EH (cell line): ENCODE measurements at places on chromosomes 11 and 22.

GRCh38 chr11:67354075-67355022, 1.0 kb upstream of the POLD4 start:
- DNase-seq = peak; percentile 98

- no peak for DNase-seq
Observed at GRCh38 chr11:80061056-80061455, 620.2 kb upstream of the TENM4 start.

DNA sequence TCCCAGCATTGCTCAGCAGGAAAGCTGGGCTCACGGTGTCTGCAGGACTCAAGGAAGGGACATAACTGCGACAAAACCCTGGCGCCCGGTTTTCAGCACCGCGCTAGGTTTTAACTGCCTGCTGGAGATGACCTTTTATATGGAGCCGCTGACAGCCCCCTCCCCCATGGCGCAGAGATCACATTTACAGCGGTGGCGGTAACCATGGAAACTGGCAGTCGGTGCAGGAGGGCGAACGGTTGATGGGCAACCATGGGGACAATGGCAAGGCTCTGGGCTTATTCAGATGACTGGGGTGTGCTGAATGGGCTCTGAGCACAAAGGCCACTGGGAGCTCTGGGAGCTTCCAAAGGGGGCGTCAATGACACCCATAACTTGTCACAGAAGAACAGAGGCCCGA, 37.2 kb downstream of the CELSR1 start:
- no peak for DNase-seq

DNA sequence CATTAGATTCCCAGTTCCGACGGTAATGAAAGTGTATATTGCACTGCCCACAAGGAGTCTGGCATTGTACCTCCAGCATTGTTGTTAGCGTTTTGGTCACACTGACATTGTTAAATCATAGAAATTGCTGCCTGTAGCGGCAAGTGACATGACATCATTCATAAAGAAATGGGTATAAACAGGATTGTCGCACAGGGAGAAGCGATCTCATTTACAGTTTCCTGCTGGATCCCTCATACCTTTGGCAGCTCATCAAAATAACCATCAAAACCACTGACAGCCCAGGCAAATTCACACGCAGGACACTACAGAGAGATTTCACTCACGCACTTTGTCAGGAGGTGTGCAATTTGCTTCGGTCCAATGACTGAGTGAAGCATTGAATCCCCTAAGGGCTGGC, 3.5 kb downstream of the HTR3B start:
- no peak for DNase-seq

DNA sequence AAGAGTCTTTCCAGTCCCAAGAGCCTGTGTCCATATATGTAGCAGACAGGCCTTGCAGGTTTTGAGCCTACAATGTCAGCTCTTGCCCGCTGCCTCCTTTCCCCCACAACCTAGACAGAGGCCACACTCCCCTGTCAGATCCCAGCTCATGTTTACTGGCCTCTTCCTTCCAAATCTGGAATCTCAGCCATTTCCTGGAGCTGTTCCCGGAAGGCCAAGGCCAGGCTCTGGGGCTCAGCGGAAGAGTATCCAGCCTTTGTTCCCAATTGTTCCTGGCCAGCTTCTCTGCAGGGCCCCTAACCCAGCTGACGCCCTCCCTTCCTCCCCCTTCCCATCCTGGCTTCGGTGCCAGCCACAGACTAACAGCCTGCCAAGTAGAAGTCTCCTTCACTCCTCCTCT, 1.0 kb upstream of the ROBO4 start:
- DNase-seq = peak; percentile 87

DNA sequence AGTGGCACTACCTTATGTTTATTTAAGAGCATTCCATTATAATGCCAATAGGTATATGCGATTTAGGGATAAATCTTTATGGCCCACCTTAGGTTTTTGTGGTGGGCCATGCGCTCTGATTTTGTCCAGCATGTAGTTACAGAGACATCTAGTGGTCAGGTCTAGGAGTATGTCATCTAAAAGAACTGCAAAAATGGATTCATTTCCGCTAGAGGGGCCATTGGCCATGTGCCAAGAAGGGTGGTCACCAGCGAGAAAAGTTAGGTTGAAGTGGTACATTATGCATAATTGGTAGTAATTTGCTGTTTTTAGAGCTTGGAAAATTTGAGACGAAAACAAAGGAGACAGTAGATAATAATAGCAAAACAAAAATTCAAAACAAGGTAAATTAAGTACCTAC, 27.7 kb downstream of the LRRC4C start:
- DNase-seq = no peak

- peak; percentile 13 for DNase-seq
Observed at GRCh38 chr11:5992604-5993251, 5.9 kb upstream of the OR52L1 start.

- DNase-seq = no peak
Observed at GRCh38 chr11:106733635-106734034, 284.6 kb downstream of the GUCY1A2 start.
